IPS DF 19.7 (cell line): ENCODE measurements at places on chromosomes 2 and 18.

- no peak for DNase-seq
Observed at GRCh38 chr18:23154823-23155500, 19.7 kb downstream of the CABLES1 start.

DNA sequence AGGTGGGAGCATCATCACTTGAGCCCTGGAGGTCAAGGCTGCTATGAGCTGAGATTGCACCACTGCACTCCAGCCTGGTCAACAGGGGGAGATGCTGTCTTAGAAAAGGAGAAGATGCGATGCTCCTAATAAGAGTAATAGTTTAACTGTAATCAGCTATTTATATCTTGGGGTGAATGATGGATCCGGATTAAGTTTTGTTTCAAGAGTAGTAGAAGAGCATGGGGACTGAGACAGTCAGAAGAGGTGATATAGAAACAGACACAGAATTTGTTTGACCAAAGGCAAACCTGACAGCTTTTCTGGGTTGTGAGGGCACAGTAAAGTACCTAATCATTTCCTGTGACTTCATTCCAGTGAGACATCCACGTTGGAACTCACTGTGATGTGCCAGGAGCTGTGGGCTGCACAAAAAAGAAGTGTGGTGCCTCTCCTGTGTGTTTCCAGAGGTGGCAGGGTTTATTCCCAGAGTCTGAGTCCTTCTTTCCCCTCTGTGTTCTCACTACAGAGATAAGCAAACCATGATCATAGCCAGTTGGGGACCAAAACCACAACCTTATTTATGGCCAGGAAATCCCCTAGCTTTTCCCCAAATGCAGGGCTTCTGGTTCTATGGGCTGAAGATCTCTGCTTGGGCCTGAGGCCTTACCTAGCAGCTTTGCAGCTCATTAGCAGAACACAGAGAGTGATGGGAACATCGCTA lies 113.7 kb downstream of the XRCC5 start:
- no peak for DNase-seq

GRCh38 chr2:228107846-228108245 lies 73.6 kb downstream of the SPHKAP start:
- no peak for DNase-seq

DNA sequence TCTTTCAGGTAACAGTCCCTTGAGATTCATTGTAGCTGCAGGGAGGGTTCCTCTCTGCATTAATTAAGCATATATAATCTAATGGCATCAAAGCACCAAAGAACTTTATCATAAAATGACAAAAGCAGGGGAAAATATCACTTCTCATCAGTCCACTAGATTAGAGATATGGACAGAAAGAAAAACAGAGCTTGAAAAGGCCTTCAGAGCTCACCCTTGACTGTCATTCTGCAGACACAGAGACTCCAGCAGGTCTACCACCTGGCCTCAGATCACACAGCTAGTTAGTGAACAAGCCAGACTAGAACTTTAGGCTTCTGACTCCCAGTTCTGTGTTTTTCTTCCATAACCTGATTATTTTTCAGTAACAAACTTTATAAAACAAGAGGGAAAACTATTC lies 88.5 kb downstream of the FIGN start:
- DNase-seq = no peak

- no peak for DNase-seq
Observed at GRCh38 chr2:106649306-106649705, 162.1 kb downstream of the CD8B2 start.

- no peak for DNase-seq
Observed at GRCh38 chr2:85547089-85547858, 8.3 kb downstream of the MAT2A start.

DNA sequence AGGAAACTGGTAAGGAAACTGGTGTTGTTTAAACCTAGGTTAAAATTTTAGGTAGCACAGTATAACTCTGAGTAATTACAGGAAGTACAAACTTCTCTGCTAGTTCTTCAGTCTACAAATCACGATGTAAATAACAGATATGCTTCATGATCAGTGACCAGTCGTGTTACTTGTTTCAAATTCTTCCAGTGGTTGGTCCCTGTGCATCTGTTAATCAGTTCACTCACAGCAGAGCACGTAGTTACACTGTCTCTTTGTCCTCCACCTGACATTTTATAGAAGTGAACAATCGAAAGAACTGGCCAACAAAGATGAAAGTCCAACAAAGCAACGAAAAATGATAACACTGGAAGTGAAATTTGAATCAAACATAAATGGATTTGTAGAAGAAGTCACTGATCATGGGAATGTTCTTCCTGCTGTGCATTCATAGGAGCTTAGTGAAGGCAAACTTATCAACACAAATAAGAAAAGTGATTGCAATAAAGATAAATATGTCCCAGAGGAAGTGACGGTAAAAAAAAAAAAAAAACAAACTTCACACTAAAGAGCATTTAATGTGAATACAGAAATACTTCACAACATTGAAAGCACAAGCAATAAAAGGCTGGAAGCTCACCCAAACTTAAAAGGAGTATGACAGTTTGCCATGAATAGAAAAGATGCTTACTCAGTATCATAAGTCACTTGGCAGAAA lies 7.0 kb downstream of the EIF2AK2 start:
- DNase-seq = no peak

DNA sequence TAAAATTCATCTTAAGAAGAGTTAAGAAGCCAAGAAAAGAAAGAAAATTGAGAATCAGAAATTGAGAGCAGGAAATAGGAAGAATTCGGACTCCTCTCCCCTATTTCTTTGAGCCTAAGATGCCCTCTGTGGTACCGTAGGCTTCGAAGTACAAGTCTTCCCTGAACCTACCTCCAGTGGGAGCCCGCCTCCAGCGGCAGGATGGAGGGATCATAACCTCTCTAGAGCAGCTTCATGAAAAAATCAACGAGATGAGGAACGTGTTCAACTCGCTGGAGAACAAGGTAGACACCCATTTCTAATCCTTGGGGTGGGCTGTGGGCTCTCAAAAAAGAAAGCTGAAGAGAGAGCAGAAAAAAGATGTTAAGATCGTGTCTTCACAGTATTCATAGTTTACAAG lies 36.3 kb downstream of the ARHGEF33 start:
- DNase-seq = no peak
